ENCODE measurements at places on chromosomes 2 and 18. TPM values are rescaled to one million over a fixed set of nuclear protein-coding genes. Genes with fewer than 3 reads are reported as not detected.

The KLHL14 gene
- total RNA-seq: under 0.01 TPM

The MYO3B gene
- total RNA-seq: under 0.01 TPM

The AMMECR1L gene
- total RNA-seq: 23.5 TPM

The C2orf78 gene
- not detected for total RNA-seq

The CTIF gene
- 32.3 TPM for total RNA-seq

The DCDC2C gene
- not detected for total RNA-seq

The ITGB6 gene
- total RNA-seq: under 0.01 TPM

The GLI2 gene
- 0.19 TPM for total RNA-seq

The HSBP1L1 gene
- total RNA-seq: 5.7 TPM

The KIF1A gene
- not detected for total RNA-seq

The LRRTM4 gene
- total RNA-seq: not detected

The AFF3 gene
- under 0.01 TPM for total RNA-seq

The GKN1 gene
- not detected for total RNA-seq

The PJVK gene
- 0.98 TPM for total RNA-seq

The COL3A1 gene
- 6.2 TPM for total RNA-seq

The LYPD6 gene
- 1.3 TPM for total RNA-seq

The GPBAR1 gene
- total RNA-seq: 0.10 TPM

The SERPINB2 gene
- total RNA-seq: 0.65 TPM

The RTP5 gene
- total RNA-seq: not detected

The SF3B6 gene
- total RNA-seq: 115 TPM

The ARL4C gene
- 8.1 TPM for total RNA-seq

The UCN gene
- total RNA-seq: 0.38 TPM

The FBLN7 gene
- 4.6 TPM for total RNA-seq

The TEX44 gene
- not detected for total RNA-seq

The BCL11A gene
- 0.38 TPM for total RNA-seq

Data from vein endothelial cell (primary cell).